ENCODE measurements at places on chromosomes 1 and 21. TPM values are rescaled to one million over a fixed set of nuclear protein-coding genes. Genes with fewer than 3 reads are reported as not detected.
A peak's percentile ranks its signal among the peaks of the same experiment; 100 is the strongest.

The IRF6 gene
- 17.9 TPM for total RNA-seq

DNA sequence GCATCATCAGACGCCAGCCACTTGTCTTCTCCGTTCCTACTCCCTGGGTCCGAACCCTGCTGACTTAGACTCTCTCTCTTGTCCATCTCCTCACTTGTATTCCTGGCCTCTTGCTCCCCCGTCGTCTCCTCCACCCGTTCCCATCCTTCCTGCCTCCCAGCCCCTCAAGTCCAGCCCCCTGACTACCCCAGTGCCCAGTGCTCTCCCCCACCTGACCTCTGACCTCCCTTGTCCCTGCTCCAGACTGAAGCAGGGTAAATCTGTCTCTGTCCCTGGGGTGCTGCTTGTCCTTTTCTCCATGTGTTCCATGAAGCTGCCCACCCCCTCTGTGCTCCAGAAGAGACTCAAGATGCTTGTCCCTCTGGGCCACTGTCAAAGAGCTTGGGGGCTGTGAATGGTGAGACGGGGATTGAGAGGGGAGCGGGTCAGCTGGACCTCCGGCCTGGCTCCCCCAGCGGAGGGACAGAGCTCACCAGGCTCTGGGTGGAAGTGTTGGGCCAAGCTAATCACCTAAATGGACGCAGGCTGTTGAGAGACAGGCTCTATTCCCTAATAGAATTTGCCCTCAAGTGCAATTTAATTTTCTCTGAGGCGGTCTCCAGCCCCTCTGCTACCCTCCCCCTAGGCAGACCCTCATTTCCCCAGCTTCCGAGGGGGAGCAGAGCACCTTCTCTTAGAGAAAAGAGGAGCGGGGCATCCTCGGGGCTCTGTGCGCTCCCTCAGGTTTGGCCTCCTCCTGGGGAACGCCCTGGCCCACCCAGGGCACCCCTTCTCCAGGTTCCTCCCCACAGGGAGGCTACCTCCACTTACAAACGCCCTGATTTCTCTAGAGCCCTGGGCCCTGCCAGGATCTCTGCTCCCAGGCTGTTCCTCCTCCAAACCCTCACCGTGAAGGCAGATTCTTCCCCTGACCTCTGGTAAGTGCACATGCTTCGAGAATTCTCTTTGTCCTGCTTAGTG, 11.0 kb upstream of the LHX4 start:
- DNase-seq, result peak; percentile 47

GRCh38 chr1:42786097-42786496, 1.3 kb downstream of the TMEM269 start:
- no peak for DNase-seq

GRCh38 chr1:13642306-13643004, 57.5 kb upstream of the PRDM2 start:
- no peak for DNase-seq

Measured in upper lobe of right lung (tissue), 1 donor.